ENCODE measurements at places on chromosomes 3 and 15.
A peak's percentile ranks its signal among the peaks of the same experiment; 100 is the strongest.

DNA sequence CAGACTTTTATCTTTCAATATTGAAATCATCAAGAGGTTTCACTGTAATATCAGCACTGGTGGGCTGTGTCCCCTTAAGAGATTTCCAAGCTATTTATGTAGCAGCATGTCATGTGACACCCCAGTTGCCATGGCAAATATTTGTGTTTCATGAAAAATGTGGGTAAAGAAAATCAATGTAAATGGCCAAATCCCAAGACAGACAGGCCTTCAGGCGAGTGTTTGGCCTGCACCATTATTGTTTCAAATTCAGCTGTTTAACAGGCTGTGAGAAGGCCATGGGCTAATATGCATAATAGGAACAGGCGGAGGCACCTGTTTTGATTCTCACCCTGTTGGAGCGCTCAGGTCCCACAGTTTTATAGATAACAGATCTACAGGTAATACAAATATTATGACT, 104.2 kb downstream of the IQCH start:
- DNase-seq: no peak

DNA sequence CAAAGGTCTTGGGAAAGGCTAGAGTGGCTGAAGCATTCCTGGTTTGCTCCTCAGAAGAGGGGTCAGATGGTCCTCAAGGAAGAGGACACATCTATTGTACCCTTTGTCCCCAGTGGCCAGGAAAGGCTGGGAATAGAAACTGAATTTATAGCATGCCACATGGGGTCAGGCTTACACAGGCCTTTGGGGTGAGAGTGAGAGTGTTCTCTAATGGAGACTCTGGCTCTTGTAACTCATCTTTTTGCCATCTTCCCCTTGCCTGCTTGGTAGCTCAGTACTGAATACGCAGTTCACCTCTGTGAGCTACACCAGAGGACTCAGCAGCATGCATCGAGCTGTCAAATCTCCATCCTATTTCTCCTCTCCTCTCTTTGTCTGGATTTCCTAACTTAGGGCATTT, 87.5 kb downstream of the ATP2B2 start:
- DNase-seq: no peak

DNA sequence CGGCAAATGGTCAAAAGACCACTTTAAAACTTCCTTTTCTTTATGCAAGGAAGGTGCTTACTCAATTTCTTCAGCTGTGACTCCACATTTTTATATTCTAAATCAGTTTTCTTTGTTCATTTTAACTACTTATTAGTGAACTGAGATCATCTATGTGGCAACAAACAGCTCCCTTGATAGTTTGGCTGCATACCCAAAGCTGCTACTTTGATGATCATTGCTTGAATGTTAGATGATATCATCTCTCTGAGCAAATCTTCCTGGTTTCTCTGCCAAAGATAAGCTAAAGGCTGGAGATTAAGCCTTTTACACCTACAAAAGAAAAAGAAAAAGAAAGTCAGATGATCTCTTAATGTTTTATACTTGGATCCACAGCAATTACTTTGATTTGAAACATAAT, 95.5 kb downstream of the DPH6 start:
- DNase-seq: no peak

DNA sequence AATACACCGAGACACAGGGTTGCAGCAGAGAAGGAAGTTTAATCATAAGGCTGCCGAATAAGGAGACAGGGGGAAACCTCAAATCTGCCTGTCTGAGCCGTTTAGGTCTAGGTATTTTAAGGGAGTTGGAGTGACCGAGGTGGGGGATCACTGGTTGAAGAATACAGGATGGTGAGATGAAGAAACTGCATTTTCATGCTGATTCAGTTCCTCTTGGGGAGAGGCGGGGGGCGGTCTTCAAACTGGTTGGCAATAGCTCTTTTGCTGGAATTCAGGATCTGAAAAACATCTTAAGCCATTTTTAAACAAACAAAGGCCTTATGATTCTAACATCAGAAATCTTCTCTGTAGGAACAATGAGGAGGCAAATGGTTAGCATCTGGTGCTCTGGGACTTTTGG, 699.5 kb upstream of the CFAP20DC start:
- DNase-seq: no peak

- DNase-seq: no peak
Measured at GRCh38 chr3:146865175-146865755, 260.1 kb upstream of the PLSCR5 start.

- no peak for DNase-seq
Measured at GRCh38 chr3:149820183-149820582, 7.2 kb downstream of the RNF13 start.

DNA sequence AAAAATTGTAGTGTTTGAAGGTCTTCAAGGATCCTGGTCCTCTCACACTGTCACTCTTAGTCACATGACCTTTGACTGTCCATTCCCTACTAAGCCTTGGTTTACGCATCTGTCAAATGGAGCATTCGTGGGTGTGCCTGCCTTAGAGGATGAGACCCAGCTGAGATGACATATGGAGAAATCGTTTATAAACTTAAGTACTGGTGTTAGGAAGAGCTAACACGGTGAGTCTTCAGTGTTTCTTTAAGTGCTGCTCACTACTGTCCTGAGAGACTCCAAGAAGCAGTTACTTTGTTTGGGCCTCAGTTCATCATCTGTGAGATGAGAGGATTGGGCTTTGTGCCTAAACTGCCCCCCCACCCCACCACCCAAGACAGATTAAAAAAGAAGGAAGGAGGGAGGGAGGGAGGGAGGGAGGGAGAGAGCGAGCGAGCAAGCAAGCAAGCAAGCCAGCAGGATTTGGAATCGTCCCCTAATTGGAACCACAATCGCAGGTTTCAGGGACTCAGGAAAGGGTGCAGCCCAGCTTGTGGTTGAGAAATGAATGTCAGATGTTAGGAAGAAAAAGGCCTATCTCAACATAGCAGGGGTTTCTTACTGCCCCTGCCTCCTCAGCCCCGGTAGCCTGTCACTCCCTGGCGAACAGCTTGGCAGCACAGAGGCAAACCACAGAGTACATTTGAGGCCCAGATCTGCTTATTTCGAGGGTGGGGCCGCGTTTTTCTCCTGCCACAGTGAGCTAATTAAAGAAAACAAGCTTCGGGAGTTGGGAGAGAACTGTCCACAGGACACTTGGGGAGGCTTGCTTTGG, 32.7 kb downstream of the SMAD3 start:
- peak; percentile 53 for DNase-seq

DNA sequence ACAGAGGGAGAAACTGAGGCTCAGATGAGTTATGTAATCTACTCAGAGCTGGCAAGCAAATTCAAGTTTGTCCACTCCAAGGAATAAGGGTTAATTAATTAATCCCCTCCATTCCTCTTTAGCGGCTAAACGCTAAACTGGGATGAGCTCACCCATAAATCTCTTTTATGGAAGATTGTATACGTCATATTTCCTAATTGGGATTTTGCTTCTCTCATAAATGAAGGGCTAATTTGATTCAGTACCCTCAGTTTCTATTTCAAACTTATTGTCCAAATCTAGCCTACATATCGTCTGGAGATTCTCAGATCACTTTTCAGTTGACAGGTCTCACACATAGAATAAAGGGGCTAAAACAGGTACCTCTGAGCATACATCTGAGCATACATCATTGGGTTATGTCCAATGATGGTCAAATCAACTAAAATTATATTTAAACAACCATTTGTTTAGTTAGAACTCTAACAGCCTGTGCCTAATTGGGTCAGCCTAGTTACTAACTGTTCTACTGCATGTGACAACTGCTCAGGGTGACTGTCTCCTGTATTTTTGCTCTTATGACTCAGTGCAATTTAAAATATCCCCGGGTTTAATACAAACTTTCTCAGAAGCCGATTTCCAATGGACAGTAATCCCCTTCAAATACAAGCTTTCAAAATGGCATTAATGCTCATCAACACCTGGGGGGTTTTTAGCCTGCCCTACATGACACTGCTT, 57.6 kb upstream of the PLXND1 start:
- no peak for DNase-seq

DNA sequence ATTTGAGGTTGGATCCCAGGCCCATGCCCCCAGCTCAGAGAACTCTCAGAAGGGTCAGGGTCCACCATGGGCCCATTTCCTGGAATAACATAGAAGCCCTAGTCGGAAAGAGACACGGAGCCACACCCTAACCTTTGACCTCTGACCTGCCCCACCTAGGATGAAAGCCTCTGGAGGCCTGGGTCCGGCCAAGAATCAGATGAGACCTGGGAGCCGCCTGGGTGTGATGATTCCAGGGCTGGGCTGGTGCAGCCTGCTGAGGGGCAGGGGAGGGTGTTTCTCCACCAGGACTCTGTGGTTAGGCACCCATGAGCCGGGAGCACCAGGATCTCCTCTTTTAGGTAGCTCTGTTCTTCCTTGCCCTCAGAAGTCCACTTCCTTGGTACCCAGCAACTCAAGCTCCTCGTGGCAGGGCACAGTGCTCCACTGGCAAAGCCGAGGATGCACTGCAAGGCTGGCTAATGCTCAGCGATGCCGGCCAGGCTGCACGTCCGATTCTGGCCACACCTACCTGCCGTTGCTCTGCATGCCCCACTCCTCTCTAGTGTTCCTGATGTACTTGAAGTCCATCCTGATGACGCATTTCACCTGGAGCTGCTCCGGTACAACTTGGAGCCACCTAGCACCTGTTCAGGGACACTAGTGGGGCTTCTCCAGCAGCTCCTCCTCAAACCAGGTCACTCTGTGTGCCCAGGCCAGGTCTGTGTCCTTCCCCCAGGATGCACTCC, 57.4 kb downstream of the ZNF445 start:
- DNase-seq: no peak

- DNase-seq: no peak
Measured at GRCh38 chr15:98889930-98890695, 117.5 kb downstream of the PGPEP1L start.

DNA sequence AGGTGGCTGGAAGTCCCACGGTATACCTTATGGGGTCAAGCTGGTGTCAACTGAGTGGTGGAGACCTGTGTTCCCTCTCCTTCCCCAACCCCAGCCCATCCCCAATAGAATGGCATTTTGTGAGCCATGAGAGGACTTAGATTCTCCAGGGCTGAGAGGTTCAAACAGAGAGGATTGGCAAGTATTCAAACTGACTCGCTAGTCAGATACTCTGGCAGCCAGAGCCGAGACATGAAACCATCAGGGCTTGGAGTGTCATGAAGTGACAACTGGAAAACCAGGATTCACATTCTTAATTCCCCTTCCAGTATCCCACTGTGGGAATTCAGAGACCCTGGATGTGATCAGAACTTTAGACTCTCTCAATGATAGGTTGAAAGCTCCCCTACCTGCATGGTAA, 159.4 kb upstream of the SNTN start:
- DNase-seq: no peak

DNA sequence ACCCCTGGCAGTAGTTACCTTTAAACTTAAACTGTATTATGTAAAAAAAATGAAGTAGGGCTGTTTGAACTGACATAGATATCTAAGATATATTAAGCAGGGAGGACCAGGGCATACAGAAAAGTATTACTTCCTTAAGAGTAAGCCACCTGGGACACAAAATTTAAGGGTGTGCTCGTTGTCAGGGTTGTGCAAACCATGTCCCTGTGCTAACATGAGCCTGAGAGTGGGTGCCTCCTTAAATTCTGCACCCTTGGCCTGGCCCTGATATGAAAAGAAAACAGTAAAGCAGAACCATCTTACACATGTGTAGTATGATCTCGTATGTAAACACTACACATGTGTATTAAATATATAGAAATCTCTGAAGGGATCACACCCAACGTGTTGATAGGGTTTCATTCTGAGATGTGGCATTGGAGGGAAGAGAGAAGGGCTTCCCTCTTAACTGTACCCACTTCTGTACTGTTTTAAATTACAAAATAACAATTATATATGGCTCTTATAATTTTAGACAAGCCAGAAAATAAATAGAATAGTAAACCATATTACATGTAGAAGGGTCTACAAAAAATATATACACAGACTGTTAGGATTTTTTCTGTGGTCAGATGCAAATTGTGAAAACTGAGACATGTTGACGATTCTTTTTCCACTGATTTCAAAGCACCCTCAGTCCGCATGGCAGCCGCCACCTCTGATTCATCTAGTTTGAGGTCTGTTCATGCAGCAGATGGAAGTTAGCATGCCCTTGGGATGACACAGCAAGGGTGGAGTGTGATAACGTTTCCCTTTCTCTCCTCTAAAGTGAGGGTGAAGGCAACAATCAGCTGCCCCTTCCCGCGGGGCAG, 400.8 kb upstream of the PROK2 start:
- DNase-seq: peak; percentile 21

DNA sequence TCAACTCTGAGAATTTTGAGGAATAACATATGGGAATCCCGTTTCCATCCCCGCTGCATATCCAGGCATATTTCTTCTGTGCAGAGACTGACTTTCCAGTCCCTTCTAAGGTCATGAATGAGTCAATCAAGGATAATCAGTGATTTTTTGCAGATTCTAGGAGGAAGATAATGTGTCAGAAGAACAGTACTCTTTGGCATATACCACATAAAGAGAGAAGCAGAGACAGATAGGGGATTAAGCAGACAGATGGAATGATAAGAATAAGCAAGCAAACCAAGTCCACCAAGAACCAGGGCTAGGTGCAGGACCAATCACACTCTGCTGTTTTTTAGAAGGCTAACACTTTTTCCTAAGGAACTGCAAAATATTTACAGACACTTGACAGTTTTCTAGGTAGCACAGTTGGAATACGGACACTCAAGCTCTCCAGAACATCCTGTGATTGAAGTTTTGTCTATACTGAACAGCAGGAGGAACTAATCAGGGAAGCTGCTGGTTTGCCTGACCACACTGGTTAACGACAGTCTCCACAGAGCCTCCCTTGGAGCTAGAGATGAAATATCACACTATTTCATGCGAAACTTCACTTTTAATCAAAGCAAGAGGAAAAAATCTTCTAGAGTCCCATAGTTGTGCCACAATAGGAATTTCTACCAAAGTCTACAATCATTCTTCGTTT, 450.0 kb upstream of the KCNMB2 start:
- no peak for DNase-seq

DNA sequence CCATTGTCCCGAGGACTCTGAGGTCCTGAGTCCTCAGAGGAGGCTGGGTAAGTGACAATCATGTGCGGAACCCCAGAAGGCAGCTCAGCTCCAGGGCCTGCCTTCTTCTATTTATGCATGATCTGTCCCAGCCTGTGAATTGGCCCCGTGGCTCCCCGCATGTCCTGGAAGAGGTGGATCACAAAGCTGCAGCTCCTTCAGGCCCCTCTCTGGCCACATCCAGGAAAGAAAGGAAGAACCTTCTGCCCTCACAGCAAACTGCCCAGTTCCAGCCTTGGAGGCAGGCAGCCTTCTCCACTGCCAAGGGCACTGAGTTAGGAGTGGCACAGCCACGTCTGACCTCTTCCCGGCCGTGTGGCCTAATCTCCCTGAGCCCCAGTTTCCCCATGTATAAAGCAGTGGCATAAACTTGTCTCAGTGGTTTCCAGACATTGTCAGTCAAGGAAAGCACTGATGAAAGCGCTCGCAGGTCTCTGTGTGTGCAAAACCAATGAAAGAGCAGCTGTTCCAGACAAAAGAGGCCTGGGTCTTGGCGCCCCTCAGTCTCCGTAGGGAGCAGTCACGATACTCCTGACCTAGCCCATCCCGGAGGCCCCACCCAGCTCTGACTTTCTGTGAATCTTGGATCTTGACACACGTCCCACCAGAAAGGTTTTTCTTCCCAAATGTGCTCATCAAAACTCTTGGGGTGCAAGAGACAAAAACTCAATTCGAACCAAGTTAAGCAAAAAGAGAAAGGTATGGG, 497.3 kb downstream of the SHQ1 start:
- no peak for DNase-seq

GRCh38 chr15:61186905-61187741, 42.0 kb downstream of the RORA start:
- DNase-seq: no peak

GRCh38 chr3:141412087-141412935, 44.0 kb downstream of the ZBTB38 start:
- peak; percentile 48 for DNase-seq

Data from activated naive CD4-positive, alpha-beta T cell treated with Interleukin-2 at 50 U/mL for 16 hours (primary cell).